ENCODE measurements at places on chromosomes 5 and 9.

DNA sequence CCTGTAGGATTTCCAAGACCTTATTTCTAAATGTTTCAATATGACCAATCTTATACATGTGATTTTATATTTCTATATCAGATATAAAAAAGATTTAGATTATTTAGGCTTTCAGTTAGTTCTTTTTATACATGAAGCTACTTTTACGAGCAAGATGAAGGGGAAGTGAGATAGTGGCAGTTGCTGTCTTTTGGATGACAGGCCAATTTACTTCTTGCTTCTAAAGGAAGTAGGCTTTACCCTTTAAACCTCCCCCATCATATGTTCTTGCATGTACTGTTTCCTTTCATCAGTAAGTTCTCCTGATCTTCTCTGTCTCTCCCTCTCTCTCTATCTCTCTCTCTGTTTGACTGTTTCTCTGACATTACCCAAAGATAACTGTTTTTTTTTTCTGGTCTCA lies 4.0 kb upstream of the TYRP1 start:
- DNase-seq: no peak

DNA sequence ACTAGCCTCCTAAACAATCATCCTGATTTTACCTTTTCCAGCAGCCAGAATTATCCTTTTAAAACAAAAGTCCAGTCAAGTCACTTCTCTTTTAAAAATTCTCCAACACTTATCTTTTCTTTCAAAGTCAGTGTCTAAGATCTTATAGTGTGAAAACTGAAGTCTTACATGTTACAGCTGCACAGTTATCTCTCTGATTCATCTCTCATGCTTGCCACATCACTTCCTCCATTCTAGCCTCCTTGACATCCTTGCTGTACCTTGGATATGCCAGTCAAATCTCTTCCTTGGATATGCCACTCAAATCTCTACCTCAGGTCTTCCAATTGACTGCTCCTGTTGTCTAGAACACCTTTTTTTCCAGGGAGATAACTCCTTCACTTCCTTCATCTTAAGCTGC lies 361.7 kb upstream of the FTMT start:
- DNase-seq: no peak

DNA sequence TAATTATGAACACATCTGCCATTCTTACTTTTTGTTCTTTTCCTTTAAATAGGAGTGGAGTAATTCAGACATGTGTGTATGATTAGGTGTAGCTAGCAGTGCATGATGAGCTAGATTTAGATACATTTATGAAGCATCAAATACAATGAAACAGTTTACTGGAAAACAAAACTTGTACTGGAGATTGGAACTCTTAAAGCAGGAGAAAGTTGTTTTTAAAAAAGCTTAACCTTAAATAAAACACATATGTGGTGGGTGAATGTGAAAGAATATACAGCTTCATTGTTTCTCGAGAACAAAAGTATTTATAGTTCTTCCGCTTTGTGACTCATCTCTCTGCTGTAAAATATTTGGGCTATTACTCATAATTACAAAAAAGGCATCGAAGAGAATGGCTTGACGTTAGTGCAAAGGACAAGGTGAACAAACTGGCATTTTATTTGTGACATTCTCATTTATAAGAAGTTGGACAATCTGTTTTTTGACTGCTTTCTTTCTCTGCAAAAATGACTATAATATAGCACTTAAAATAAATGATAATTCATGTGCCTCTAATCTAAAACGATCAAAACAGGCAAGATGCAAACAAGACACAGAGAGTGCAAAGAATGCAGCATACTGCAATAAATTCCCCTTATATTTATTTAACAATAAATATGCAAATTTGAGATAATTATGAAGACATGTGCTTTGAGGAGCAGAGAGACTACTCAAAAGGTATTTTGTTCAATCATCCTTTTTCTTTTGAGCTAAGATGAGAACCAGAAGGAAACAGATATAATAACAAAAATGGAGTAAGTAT lies 478.8 kb downstream of the CETN3 start:
- no peak for DNase-seq

DNA sequence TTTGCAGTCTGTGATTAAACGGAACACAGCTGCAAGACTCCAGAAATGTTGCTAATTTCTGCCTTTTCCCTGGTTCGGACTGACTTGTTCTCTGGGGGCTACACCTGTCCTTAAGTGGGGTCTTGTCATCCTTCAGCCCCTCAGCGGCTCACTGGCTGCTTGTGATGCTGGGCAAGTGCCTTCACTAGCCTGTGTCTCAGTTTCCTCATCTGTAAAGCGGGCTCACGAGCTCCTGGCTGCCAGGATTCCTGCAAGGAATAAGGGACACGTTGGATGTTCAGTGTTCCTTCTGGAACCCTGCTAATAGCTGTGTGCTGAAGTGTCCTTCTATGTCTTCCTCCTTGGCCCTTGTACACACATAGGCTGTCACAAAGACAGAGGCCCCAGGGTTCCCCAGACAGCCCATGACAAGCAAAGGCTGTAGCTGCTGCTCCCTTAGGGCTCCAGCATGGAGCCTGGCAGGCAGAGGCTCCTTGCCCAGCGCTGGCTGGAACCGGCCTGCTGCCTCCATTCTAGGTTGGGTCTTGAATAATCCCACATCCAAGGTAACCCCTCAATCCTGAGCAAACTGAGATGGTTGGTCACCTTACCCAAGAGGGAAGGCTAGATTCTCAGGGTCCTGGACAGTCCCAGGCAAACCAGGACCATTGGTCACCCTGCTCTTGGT lies 116.1 kb downstream of the GAPVD1 start:
- no peak for DNase-seq

DNA sequence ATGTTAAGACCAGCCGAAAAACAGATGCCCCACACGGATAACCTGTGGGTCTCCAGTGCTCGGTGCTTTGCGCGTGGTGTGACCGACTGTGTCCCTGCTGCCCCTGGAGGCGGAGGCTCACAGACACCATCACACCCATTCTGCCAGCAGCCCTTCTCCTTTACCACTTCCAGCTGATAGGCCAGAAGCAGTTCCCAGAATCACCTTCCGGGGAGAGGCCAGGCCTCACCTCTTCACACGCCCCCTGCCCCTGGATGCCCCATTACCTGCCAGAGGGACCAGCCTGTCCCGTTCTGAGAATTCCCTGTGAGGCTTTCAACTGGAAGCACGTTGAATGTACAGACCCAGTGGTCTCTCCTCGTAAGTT lies 21.6 kb upstream of the LRRC14B start:
- DNase-seq: no peak

GRCh38 chr9:135081264-135081660 lies 6.2 kb upstream of the OLFM1 start:
- DNase-seq: no peak

DNA sequence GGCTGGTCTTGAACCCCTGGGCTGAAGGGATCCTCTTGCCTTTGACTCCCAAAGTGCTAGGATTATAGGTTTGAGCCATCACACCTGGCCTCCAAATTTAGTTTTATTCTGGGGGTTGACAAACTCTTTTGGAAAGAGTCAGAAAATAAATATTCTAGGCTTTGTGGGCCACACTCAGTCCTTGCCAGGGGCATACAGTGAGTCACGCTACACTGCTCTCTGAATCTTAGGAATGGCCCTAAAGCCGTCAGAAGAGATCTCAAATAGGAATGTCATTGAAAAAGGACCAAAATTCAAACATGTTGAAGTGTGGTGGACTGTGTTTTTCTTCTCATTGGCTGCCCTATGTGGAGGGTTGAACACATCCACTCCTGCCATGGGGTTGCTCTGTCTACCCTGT lies 127.7 kb upstream of the BASP1 start:
- no peak for DNase-seq

DNA sequence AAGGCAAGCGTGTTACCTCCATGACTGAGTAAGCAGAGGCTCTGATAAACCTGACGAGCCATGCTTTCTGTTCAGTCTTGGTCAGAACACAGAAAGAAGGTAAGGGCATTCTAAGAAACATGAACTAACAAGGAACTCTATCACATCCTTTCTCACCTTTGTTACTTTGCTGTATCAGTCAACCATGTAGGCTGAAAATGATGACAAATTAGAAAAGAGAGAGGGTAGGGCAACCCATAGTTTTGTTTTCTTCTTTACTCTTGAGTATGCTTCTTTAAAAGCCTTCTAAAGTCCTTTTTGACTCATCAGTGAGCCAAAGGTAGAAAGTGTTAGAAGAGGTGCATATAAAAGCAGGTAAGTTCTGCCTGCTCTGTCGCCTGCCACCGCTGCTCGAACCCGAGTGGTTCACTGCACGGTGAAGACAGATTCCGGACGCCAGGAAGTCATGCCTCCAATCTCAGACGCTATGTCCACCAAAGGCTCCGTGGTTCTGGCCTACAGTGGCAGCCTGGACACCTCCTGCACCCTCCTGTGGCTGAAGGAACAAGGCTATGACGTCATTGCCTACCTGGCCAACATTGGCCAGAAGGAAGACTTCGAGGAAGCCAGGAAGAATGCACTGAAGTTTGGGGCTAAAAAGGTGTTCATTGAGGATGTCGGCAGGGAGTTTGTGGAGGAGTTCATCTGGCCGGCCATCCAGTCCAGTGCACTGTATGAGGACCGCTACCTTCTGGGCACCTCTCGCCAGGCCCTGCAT lies 298.4 kb downstream of the NDUFS4 start:
- no peak for DNase-seq

DNA sequence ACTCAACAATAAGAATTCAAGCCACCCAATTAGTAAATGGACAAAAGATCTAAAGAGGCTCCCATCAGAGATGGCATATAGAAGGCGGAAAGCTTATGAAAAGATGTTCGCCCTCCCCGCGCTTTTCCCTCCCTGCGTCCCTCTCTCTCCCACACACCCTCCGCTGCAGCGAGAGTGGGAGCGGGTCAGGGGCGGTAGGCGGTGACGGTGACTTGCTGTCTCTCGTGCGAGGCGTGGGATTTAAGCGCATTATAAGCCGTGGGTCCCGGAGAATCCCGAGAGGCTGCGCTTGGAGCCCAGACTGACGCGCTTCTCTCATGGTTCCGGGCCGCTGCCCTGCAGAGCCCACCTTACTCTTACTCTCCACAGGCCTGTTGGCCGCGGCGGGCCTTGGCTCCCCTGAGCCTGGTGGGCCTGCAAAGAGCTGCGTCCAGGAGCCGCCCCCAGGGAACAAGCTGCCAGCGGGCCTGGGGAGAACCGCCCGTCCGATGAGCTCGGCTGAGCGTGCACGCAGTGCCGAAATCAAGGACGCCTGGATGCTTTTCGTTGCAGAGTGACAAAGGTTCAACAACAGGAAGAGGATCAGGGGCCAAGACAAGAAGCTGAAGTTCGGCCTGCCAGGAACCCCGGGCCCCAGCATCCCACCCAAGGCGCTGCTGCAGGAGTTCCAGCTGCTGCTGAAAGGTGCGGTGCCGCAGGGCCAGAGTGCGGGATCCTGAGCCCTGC lies 42.6 kb upstream of the BICD2 start:
- no peak for DNase-seq

DNA sequence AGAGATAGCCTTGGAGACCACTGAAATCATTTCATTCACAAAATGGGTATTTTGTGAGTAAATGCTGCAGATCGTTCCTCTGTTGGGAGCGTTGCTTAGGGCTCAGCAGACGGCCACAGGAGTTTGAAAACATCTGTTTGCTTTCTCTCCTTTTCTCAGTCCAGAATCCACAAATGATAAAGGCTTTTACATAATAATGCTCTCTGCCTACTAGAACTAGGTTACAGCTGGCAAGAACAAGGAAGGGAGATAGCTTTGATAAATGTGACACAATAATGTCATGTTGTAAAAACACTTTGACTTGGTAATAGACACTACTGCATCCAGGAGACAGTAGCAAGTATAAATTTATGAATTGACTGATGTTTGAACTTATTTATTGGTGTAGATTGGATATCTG lies 1072.4 kb upstream of the CDH6 start:
- DNase-seq: no peak

GRCh38 chr9:91886414-91887076 lies 63.5 kb downstream of the ROR2 start:
- DNase-seq: no peak

DNA sequence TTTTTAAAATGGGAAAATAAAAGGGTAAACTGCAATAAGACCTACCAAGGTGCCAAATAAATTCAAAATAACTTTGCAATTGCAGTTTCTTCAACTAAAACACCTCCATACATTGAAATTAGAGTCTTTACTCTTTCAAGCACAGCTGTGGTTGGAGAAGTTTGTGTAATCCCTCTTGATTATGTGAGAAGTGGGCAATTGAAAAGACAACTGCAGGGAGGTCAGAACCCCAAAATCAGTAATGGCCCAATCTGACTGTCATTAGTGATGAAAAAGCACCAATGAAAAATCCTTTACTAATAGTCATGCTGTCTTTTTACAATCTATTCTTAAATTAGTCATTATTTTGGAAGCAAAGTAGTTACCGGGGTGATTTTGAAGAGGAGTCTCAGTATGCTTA lies 116.7 kb upstream of the RGMB start:
- no peak for DNase-seq

- no peak for DNase-seq
Measured at GRCh38 chr5:168943091-168943884, 357.7 kb downstream of the SLIT3 start.

- DNase-seq: peak; percentile 79
Measured at GRCh38 chr5:177599731-177600507, at the start of gene B4GALT7. Gene B4GALT7 (plus strand): TSS chr5:177600132. CDS start chr5:177600211, 79 bp downstream.

DNA sequence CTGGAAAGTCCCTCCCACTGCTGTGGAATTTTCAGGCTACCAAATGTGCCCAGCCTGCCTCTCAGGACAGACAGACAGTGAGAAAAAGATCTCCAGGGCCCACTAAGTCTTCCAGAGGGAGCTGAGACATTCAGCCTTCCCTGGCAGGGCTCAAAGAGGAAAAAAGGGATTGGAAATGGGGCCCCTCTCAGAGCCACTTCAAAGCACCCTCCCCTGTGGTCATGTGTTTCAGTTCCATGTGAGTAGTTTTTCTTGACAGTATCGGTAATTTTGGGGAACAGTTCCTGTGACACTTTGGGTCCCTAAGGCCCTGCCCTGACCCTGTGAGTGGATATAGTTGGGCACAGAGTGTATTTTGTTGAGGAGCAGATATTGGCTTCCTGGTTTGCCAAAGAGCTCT lies 25.0 kb downstream of the LARP1 start:
- no peak for DNase-seq

- DNase-seq: peak; percentile 78
Measured at GRCh38 chr9:111482694-111483438, 1.3 kb downstream of the ECPAS start.

- DNase-seq: no peak
Measured at GRCh38 chr5:1565737-1566734, 42.3 kb upstream of the LPCAT1 start.

DNA sequence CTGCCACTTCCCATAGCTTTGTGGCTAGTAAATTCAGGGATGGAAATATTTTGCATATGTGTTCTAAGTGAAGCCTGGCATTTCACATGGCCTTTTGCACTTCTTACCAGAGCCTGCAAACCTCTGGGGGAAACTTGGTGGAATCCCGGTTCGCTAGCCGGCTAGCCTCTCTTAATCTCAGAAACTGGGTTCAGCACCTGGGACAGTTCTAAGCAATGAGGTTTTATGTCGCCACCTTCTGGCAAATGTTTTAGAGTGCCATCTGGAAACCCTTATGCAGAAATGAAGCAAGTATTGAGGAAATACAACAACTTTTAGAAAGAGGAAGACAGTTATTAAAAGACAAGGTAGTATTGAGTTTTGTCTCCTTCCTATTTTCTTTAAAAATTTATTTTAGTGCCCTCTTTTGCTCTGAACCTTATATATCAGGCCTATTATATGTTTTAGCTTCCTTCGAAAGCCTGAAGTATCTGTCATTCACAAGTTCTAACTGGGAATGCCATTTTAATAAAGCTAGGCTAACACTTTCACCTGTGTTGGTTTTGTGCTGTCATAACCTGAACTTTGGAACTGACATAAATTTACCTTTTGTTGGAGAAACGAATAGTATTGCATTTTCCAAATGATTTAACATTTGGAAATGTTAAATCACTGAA lies 963 bp upstream of the HTR1A start:
- DNase-seq: peak; percentile 78

GRCh38 chr9:3980771-3981170 lies 319.1 kb downstream of the GLIS3 start:
- DNase-seq: no peak
